ENCODE measurements at places on chromosomes 5 and 9.
A peak's percentile ranks its signal among the peaks of the same experiment; 100 is the strongest.

DNA sequence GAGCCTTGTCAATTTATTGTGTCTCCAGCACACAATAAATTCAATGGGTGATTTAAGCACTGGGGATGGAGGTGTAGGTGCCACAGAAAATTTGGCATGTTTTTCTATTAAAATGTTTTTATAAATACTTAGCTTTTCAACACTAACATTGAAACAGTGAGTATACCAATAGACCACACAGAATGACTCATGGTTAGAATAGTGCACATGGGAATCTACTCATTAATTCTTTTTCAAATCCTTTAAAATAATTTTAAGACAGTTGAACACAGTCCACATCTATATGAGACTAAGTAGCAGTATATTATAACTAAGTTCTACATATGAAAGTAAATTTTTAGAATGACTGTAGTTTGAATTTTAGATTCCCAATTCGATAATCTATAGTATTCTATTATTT, 67.1 kb downstream of the LNPEP start:
- DNase-seq, result peak; percentile 29

GRCh38 chr5:145510324-145510723, 324.8 kb downstream of the PRELID2 start:
- DNase-seq, result peak; percentile 23

- DNase-seq, result peak; percentile 84
These were observed 40.8 kb upstream of the GNPDA1 start for GRCh38 chr5:142053426-142054151.

DNA sequence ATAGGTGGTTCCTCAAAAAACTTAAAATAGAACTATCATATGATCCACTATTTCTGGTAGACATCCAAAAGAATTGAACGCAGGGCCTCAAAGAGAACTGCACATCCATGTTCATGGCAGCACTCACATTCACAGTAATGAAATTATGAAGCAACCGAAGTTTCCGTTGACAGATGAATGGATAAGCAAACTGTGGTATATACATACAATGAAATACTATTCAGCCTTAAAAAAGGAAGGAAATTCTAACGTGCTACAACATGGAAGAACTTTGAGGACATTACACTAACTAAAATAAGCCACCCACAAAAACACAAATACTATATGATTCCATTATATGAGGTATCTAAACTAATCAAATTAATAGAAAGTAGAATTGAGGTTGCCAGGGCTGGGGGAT, 18.5 kb downstream of the CENPK start:
- DNase-seq, result no peak

- DNase-seq, result peak; percentile 22
These were observed 24.0 kb downstream of the HNRNPK start for GRCh38 chr9:83956086-83956435.

- no peak for DNase-seq
These were observed 550.8 kb downstream of the CDH9 start for GRCh38 chr5:26487553-26487952.

- no peak for DNase-seq
These were observed 32.5 kb upstream of the GNAQ start for GRCh38 chr9:78064075-78064474.

- DNase-seq, result peak; percentile 89
These were observed 5.1 kb upstream of the ORM1 start for GRCh38 chr9:114317665-114318357.

DNA sequence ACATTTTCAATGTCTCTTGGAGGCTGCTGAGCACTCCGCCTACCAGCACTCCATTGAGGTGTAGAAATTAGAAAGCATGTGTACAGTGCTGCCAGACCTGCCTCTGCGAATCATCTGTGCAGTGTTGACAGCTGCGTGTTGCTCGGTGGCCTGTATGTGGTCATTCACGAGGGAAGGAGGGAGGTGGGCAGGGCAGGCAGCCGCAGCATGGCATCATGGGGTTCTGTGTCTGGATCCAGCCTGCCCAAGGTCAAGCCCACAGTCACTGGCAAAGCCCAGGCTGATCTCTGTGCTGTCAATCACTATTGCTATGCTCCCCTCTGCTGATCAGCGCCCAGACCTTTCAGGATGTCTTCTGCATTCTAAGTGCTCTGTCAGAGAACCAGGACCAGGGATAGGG, 8.0 kb upstream of the PDZD2 start:
- no peak for DNase-seq

DNA sequence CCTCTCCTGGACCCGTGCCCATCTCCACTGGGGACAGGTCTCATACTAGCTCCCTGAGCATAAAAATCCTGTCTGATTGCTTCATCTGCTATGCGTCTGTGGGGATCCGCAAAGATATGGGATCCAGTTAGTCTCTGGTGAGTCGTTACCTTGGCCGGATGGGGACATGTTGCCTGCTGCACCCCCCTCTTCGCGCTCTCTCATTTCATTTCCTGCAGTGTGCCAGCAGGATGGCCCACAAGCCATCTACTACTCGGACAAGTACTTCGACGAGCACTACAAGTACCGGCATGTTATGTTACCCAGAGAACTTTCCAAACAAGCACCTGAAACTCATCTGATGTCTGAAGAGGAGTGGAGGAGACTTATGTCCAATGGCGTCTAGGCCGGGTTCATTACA, 17.0 kb upstream of the CEP78 start:
- DNase-seq, result no peak

DNA sequence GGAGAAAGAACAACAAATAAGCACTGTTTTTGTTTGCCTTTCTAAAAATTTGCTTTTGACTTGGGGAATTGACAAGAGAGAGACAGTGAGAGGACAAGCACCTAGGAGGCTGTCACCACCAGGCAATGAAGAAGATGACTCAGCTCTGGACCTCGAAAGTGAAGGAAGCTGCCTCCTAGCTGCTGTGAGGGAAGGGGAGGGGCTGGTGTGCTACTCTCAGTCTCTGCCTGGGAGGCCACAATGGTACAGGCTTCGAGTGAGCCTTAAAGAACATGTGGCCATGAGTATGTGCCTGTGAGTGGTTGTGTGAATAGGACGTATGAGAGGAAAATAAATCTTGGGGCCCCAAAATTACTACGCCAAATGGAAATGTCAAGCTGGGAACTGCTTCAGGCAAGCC, 7.1 kb upstream of the PLK2 start:
- peak; percentile 72 for DNase-seq

- no peak for DNase-seq
These were observed 12.2 kb upstream of the PLPP1 start for GRCh38 chr5:55546947-55547346.

- no peak for DNase-seq
These were observed 7.4 kb downstream of the OTULINL start for GRCh38 chr5:14588758-14589543.

GRCh38 chr5:26388976-26389375, 649.4 kb downstream of the CDH9 start:
- no peak for DNase-seq

DNA sequence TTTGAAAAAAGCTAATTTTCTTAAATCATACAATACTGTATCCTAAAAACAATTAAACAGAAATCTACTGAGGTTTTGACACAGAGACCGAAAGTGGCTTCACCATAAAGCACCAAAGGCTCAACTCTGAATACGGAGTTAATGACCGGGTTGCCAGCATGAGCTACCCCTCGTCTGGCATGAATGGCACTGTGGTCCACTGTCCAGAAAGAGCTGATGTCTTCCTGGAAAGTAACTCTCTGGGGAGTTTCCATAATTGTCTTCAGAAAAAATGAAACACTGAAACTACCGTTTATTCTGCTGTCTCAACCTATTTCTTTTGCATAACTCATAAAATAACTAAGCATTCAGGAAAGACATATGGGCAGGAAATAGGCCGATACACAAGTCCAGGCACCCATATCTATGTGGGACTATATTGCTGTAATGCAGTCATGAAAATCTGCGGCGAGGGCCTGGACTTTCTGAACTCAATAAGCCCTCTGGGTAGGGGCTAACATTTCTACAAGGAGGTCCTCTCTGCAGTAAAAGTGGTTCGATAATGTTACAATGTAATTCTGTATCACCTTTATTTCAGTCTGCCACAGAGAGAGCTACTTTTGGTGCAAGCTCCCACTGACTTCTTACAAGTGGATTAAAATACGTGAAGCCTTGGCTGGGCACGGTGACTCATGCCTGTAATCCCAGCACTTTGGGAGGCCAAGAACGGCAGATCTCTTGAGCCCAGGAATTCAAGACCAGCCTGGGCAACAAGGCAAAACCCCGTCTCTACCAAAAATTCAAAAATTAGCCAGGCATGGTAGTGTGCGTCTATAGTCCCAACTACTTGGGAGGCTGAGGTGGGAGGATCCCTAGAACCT, 52.4 kb downstream of the ANKH start:
- peak; percentile 21 for DNase-seq

- DNase-seq, result no peak
These were observed 32.0 kb downstream of the SMIM15 start for GRCh38 chr5:61130289-61130688.

GRCh38 chr5:177495243-177496060, 2.0 kb downstream of the PDLIM7 start:
- peak; percentile 98 for DNase-seq

DNA sequence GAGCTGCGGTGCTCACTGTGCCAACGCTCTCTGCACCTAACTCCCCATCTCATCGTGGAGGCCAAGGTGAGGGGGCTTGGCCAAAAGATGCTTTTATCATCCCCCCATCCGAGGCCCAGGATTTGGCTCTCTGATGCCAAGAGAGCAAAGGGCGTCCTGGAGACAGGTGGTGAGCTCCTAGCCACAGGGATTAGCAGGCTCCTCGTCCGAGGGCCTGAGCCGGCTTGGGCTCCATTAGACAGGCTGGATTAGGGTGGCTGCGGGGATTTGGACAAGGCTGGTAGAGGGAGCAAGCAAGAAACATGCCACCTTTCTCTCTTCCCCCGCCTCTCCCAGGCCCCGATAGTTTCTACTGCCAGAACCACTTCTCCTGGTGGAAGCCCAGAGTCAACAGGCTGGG, 1.0 kb upstream of the GRM6 start:
- no peak for DNase-seq

DNA sequence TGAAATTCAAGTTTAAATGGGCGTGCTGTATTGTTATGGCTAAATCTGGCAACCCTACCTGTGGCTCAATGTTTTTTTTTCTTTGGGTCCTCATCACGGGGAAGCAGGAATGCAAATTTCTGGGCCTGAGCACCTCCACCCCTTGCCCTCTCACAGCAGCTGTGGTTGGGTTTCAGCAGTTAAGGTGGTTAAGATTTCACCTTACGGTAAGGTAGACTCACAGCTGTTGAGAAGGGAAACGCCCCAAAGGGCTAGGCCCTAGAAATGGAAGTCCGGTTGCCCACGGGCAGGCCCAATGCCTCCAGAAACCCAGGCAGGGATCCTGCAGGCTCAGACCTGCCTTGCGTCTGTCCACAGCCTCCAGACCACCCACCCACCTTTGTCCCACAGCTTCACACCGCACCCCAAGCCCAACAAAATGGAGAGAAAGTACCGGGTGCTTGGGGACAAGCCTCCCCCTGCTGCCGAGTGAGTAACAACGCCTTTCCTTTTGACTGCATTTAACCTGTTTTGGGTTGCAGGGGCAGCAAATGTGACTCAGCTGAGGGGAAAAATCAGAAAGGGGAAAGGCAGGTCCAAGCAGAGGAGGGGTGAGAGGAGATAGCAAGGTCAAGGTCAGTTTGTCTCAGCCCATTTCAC, 48.1 kb upstream of the TDRD7 start:
- no peak for DNase-seq

GRCh38 chr9:92715488-92716231, 45.7 kb upstream of the IPPK start:
- DNase-seq, result no peak

DNA sequence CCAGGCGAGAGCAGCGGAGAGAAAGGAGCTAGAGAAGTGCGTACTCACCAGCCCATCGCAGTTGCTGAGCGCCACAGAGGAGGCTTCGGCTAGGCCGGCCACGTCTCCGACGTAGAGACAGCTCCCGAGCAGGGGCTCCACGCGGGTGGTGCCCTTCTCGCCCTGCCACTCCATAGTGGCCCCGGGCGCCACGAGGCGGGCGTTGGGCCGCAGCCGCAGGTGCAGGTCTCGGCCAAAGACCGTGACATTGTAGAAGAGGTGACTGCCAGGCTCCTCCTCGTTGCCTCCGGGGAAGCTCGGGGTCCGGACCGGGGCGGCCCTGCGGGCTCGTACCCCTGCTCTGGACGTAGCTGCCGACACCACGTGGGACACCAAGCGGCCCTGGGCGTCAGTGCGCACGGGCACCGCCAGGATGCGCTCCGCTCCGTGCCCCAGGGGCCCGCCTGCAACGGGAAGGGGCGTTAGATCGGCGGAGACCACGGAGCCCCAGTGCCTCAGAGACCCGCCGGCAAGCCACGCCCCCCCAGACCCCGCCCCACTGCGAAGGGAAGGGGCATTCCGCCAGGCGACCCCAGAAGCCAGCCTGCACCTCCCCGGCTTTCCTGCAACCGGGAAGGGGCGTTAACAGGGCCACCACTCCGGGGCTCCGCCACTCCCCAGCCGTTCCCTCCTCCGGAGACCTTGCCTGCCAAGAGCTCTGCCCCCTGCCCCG, 1.4 kb downstream of the ADAMTS2 start:
- peak; percentile 60 for DNase-seq

GRCh38 chr9:119167267-119167666, 202.0 kb downstream of the BRINP1 start:
- DNase-seq, result no peak

DNA sequence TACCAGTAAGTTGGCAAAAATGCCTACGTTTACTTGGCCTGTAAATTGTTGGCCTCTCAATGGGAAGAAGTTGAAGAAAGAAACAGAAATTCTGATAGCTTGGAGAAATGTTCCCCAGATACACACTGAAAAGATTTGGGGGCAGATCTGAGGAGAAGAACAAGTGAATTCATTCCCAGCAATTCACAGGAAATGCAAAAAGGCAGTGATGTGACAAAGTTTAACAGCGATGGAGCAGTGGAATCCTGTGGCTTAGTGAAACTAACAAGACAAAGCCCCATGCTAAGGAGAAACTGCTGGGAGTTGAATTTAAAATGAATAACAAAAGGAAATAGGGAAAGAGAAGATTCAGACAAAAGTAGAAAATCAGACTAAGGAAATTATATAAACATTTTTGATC, 213.2 kb upstream of the EDIL3 start:
- DNase-seq, result no peak

- DNase-seq, result peak; percentile 22
These were observed 7.4 kb downstream of the GALNT10 start for GRCh38 chr5:154197801-154198491.

- DNase-seq, result no peak
These were observed 500.4 kb downstream of the IRX1 start for GRCh38 chr5:4095918-4096630.

- peak; percentile 33 for DNase-seq
These were observed 366.0 kb upstream of the TRPC7 start for GRCh38 chr5:136731241-136731900.

DNA sequence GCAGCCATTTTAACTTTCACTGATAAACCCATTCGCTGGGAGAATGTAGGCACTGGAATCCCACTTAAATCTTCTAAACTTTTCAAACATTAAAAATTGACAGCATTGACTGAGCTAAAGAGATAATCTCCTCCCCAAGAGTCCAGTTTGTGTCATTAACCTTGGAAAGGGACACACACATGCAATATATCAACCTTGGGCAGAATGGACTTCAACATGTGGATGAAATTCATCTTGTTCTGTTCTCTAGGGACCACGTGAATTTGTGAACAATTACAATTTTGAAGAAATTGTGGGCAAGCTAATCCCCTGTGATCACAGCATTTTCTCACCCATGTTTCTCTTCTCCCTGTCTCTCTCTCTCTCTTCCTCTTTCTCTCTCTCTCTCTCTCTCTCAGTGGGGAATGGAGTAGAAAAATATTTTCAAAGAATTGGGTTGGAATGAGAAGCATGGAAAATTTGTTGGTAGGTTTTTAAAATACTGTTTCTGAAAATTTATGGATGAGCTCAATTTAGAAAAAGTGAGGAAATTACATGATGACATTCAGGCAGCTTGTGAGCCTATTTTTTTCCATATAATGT, 553.7 kb downstream of the EBF1 start:
- peak; percentile 55 for DNase-seq

Data from fibroblast of skin of scalp (primary cell).